Glutamatergic neuron (in vitro differentiated cells): ENCODE measurements at places on chromosomes 6 and 20.

DNA sequence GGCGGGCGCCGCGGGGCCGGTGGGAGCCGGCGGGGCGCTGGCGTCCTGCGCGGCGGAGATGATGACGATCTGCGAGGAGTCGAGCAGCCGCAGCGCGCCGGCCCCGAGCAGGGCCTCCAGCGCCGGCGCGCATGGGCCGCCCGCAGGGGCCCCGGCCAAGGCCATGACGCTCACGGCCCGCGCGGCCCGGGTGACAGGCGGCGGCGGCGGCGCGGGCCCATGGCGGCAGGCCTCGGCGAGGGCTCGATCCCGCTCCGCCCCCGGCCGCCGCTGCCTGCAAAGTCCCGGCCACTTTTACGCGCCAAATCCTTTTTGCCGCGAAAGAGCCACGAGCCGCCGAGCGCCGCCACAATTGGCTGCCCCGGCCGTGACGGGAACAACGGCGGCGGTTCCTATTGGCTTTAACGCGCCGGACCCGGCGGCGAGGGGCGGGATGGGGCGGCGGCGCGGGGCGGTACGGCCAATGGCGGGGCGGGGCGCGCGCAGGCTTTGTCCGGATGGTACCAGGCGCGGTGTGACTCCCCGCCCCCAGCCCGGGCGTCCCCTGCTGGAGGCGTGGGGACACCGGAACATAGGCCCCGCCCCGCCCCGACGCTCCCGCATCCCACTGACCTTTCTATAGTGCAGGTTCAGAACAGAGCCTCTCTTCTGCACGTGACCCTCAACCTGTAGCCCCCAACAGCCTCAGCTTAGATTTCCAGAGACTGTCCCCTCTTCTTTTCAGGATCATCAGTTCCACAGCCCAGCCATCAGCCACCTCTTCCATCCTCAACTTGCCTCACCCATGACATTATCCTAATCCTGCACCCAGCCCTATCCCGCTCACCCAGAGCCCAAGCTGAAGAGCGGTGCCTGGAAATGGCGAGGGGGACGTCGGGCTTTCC, at the start of gene E2F1:
E2F1 (minus strand) TSS at position 286 of the 884 bp plus-strand sequence; CDS start at position 165, 121 bp downstream.
- H3K36me3 ChIP-seq: no peaks in the 10 kb centered on the region
- DNase-seq: peak; percentile 99
- H3K27ac ChIP-seq: peak within 1 kb of the TSS; percentile 96
- H3K27me3 ChIP-seq: peaks cover 16% of the 10 kb centered on the region

DNA sequence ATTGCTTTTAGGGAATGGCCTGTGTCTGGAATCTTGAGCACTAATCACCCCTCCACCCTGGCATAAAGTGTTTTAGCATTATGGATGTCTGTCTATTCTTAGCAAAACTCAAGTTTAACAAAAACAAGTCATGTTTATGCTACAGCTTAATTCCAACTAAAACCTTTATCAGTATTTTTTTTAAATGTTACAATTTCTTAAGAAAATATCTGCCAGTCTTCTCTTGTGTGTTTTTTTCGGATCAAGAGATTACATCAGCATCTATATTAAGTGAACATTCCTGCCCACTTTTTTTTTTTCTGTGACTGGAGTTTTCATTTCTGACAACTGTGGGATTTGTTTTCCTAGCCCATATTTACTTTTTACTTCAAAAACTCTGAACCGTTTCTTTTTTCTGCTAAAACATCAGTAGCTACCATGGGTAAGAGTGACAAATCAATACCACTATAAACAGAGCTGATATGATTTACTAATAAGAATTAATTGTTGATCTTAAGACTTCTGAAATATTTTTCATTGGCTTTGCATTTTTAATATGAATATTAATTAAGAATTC, 94.3 kb downstream of the EDN1 start:
- H3K4me3 ChIP-seq: no peak overlapping the region
- peaks cover 1% of the 10 kb centered on the region for H3K4me1 ChIP-seq
- H3K27ac ChIP-seq: no peak overlapping the region
- no peak for DNase-seq
- H3K36me3 ChIP-seq: peaks cover 4% of the 10 kb centered on the region

- peaks cover 4% of the 10 kb centered on the region for H3K4me1 ChIP-seq
- peak within 1 kb of the TSS; percentile 28 for H3K27ac ChIP-seq
- peaks cover 4% of the 10 kb centered on the region for H3K36me3 ChIP-seq
- peak within 1 kb of the TSS; percentile 88 for H3K4me3 ChIP-seq
These were observed at the start of gene RAD21L1 for GRCh38 chr20:1225783-1226654. Gene RAD21L1, plus strand, starts transcription at chr20:1226044. Its CDS starts 2,410 bp downstream, at chr20:1228454.

DNA sequence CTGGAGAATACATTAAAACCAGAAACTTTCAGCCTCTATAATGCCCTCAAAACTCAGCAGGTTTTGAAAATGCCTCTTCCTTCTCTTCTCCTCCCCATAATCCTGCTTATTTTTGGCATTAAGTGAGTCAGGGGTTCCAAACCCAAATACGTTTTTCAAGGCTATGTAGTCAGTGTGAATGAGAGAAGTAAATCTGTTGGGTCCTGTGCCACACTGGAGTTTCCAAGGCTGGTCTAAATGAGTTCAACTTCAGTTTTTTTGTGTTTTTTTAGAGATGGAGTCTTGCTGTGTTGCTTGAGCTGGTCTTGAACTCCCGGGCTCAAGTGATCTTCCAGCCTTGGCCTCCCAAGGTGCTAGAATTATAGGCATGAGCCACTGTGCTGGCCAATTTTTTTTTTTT, 20.9 kb downstream of the PTPRA start:
- DNase-seq: no peak
- H3K27ac ChIP-seq: no peak overlapping the region
- no peaks in the 10 kb centered on the region for H3K27me3 ChIP-seq
- no peaks in the 10 kb centered on the region for H3K36me3 ChIP-seq
- no peak overlapping the region for H3K4me3 ChIP-seq
- no peaks in the 10 kb centered on the region for H3K4me1 ChIP-seq

DNA sequence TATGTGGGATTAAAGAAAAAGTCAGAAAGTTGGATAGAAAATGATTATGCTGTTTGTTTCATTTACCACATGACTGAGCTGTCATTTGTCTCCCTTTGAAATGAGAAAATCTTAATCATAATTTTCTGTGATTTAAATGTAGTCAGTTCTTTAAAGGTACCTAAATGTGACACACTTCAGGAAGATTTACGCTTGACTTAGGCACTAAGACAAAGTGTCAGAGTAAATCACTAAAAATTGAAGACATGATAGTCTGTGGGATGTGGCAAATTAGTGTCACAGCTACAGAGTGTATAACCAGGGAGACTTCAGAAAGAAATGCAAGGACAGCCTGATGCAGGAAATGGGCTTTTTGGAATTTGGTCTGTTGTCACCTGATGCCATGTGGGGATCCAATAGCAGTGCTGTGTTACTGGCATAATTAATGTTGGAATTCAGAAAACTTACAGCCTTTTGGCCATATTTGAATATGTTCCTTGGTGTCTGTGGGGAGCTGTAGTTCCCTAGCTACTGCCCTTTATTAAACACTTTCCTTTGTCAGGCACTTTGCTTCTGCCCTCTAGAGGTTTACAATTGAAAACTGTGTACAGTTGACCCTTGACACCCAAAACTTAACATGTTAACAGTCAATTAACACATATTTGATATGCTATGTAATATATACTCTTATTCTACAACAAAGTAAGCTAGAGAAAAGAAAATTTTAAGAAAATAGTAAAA, 493.8 kb downstream of the UTRN start:
- H3K27me3 ChIP-seq: no peaks in the 10 kb centered on the region
- no peak overlapping the region for H3K27ac ChIP-seq
- no peaks in the 10 kb centered on the region for H3K4me1 ChIP-seq
- DNase-seq: no peak
- H3K4me3 ChIP-seq: no peak overlapping the region

DNA sequence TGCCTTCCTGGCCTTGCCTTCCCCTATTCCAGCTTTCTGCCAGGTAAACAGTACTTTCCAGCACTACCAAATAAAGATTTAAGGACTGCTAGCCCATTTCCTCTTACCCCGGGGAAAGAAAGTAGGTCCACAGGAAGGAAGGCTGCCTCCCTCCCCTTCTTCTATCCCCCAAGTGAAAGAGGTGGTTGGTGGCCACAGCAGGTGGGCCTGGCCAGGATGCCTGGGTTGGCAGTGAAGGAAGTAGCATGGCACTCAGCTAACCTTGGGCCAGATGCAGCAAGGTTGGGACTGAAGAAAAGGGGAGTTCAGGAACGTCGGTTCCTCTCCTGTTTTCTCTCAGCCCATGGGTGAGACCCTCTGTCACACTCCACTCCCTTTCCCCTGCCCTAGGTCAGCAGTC, 8.9 kb downstream of the NFKBIL1 start:
- H3K36me3 ChIP-seq: peaks cover 4% of the 10 kb centered on the region
- DNase-seq: no peak
- H3K4me3 ChIP-seq: no peak overlapping the region
- peaks cover 4% of the 10 kb centered on the region for H3K4me1 ChIP-seq
- peaks cover 3% of the 10 kb centered on the region for H3K27me3 ChIP-seq

DNA sequence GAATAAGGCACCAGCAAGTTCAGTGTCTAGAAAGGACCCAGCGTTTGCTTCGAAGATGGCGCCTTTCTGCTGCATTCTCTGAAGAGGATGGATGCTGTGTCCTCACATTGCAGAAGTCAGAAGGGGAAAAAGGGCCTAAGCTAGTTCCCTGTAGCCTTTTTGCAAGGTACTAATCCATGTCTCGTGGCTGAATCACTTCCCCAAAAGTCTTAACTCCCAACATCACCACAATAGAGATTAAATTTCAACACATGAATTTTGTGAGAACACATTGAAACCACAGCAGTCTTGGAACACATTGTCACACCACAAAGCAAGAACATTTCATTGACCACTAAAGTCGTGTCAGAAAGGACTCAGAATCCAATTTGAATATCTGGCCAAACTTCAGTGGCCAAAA, 42.1 kb downstream of the KLHL31 start:
- no peaks in the 10 kb centered on the region for H3K27me3 ChIP-seq
- H3K27ac ChIP-seq: no peak overlapping the region
- no peaks in the 10 kb centered on the region for H3K36me3 ChIP-seq
- DNase-seq: no peak
- H3K4me1 ChIP-seq: no peaks in the 10 kb centered on the region

DNA sequence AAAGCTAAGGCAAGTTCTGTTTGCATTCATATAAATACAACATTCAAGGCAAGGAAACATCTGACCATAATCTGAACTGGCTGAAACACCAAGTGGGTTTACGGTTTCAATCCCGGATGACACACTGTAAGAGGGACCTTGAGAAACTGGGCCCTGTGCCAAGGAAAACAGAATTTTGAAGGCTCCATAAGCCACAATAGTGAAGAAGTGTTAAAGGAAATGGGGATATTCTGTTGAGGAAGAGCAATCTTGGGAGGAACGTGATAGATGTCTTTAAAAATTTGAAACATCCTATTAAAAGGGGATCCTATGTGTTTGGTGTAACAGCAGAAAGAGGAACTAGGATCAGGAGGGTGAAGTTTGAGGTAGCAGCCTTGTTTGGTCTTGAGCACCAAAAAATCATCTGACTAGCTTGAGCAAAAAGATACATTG, 82.4 kb upstream of the TAB2 start:
- H3K4me1 ChIP-seq: no peaks in the 10 kb centered on the region
- H3K27ac ChIP-seq: no peak overlapping the region
- H3K27me3 ChIP-seq: no peaks in the 10 kb centered on the region
- DNase-seq: no peak

DNA sequence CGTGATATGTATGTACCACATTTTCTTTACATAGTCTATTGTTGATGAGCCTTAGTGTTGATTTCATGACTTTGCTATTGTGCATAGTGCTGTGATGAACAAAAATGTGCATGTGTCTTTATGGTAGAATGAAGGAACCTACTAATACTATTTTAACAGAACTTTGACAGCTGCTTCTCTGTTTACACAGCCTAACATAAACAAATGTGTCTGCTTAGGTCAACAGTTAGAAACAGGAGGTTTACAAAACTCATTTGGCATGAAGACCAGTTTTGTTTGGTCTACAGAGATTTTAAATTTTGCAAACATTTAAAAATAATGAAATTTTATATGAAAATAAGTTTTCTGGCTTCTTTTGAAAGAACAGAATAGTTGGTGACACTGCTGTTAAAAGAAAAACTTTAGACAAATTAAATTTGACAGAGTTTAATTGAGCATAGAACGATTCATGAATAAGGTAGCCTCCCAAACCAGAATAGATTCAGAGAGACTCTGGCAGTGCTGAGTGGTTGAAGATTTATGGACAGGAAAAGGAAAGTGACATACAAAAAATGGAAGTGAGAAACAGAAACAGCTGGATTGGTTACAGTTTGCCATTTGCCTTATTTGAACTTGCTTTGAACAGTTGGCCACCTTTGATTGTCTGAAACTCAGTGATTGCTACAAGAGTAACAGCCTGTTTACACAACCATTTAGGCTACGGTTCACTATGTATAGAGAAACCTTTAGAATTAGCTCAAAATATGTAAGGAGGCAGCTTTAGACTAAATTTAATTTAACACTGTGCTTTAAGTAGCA, 715.8 kb upstream of the HS3ST5 start:
- no peak overlapping the region for H3K27ac ChIP-seq
- H3K27me3 ChIP-seq: no peaks in the 10 kb centered on the region
- H3K4me3 ChIP-seq: no peak overlapping the region
- no peak for DNase-seq
- no peaks in the 10 kb centered on the region for H3K36me3 ChIP-seq

DNA sequence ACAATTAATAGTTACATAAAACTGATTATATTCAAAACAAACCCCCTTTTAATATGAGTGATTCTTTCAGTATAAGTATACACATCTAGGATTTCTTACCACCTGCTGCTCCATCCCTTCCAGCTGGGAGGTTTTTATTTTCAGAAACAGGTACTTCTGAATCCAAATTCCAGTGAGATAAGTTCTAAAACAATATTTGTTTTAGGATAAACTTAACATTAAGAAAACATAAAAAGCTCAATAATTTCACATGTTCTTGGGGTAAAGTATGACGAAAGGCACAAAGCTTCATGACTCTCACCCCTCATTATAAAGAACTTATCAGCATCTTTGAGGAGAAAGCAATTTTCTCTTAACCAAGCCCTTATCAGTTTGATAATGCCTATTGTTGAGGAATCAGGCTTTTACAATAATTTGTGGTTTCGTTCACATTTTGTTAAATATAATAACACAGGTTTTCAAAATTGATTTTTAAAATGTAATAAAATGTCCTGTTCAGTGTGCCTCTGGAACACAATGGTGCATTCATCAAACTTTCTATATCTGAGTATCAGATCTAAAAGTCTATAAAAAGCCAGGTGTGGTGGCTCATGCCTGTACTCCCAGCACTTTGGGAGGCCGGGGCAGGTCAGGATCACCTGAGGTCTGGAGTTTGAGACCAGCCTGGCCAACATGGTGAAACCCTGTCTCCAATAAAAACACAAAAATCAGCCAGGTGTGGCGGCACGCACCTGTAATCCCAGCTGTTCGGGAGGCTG, 4.3 kb downstream of the FAM217A start:
- no peak overlapping the region for H3K4me3 ChIP-seq
- H3K4me1 ChIP-seq: no peaks in the 10 kb centered on the region
- DNase-seq: no peak
- peaks cover 4% of the 10 kb centered on the region for H3K27me3 ChIP-seq
- no peaks in the 10 kb centered on the region for H3K36me3 ChIP-seq
- H3K27ac ChIP-seq: no peak overlapping the region

DNA sequence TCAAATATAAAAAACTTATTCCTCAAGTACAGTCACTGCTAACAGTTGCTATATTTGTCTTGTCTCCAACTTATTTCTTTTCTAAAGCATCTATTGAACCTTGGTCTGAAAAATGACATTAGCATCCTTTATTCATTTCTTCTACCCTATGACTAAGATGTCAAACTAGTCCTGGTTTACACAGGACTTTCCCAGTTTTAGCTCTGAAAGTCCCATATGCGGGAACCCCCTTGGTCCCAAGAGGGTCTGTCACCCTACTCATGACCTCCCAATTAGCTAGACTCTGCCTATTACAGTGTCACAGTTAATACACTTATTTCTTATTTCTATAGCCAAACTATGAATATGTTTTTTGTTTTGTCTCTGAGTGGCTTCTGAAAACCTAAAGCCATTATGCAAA, 37.1 kb downstream of the PLEKHG1 start:
- no peak for DNase-seq
- no peaks in the 10 kb centered on the region for H3K4me1 ChIP-seq
- H3K27ac ChIP-seq: no peak overlapping the region
- peaks cover 1% of the 10 kb centered on the region for H3K27me3 ChIP-seq
